ENCODE measurements at places on chromosomes 6 and 20.

- DNase-seq = no peak
Measured at GRCh38 chr6:39082310-39082709, 32.7 kb downstream of the SAYSD1 start.

GRCh38 chr20:48163505-48163904 lies 378.2 kb upstream of the SULF2 start:
- no peak for DNase-seq

DNA sequence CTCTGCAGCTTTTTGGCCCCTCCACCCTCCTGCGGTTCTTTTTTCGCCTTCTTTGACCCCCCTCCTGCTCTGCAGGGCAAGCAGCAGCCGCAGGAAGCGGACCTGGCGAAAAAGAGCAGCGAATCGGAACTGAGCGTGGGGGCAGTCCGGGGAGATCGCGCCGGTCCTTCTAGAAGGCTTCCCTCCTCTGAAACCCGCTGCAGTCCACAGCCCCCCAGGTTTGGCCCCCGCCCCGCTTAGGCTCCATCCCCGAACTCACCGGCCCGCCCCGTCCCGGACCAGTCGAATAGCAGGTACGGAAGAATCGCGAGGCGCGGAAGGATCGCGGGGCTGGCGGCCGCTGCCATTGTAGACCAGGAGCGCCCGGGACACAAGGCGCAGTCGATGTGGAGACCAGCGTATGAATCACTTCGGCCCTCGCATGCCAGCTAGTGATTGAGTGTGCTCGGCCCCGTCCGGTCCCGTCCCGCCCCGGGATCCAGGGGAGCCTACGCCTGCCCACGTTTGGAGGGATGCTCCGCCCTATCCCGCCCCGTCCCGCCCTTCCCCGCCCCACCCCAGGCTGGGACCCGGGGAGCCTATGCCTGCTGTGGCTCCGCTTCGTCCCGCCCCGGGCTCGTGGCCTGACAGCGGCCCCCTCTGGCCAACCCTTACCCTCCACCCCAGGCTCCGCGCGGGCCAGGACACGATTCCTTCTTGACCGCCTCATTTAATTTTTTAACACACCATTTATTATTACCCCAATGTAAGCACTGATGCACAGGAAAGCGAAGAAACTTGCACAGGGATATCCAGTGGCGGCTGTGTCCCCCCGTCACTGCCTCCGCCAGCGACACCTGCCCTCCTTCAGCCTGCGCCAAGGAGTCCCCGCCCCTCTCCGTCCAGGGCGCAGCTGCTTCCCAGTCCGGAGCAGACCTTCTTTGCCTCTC lies at the start of gene ULBP3:
TSS of gene ULBP3 (minus strand) at position 402 of the 929 bp plus-strand sequence. CDS start at position 347, 55 bp downstream.
- peak; percentile 69 for DNase-seq

DNA sequence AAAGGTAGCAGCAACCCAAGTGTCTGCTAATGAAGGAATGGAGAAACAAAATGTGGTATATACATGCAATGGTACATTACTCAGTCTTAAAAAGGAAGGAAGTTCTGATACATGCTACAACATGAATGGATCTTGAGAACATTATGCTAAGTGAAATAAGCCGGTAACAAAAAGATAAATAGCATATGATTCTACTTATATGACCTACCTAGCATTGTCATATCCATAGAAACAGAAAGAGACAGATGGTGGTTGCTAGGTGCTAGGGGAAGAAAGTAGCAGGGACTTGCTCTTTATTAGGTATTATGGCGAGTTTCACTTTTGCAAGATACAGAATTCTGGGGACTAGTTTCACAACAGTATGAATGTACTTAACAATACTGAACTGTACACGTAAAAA lies 46.6 kb downstream of the UBR2 start:
- no peak for DNase-seq

DNA sequence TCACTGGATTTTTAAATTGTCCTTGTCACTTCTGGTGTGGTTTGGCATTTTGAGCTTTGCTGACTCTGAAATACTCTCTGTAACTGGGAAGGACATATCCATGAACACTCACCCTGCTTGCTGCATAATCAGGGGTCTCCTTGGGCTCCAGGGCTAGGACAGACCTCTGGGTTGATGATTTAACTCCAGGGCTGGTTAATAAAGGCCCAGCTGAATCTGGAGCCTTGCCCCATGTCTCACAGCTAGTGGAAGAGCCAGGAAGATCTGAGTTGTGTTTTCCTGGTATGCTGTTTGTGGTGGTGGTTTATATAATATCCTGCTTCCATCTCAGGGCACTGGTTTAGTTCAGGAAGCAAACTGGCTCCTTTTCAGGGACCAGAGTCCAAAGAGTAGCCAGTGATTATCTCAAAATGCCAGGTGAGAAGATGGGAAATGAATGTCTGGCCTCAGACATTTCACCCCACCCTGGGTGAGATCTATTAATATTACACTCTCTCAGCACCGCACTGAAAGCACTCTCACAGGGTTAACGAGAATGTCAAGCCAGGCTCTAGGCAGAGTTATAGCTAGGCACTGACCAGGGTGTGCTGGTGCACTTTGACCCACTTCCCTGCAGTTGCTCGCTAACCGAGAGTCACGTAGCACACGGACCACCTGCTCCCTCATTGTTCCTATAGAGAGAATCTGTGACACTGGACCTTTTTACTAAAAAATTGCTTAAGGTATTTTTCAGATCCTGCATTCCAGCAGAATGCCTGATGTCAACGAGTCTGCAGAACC lies 90.1 kb upstream of the SLC22A16 start:
- no peak for DNase-seq

DNA sequence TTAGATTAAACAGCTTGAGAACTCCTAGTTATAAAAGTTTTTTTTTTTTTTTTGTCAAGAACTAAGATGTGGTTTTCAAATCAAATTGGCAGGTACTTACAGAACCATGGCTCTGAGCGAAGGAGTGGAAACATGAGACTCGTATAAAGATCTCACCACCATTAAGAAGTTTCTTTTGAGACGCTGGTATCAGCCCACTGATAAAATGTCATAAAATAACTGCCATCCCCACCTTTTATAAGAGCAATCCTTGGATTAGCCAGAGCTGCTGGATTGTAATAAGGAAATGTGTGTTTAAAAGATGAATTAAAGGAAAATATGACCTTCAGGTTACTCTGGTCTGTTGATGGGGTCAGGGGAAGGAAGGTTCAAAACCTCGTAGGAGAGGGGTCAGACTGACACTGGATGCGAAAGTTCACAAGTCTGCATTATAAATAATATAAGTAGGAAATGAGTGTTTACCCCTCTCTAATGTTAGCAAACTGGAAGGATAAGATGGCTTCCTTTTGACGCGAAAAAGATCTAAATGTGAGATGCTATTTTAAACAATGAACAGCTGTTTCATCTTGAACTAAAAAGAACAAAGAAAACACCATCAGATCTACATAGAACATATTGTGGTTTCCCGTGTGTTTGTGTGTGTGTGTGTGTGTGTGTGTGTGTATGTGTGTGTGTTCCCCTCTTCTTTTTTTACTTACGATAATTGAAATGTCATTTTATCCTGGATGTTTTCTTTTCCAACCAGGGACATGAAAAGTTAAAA lies 386.8 kb upstream of the JAG1 start:
- no peak for DNase-seq

- no peak for DNase-seq
Measured at GRCh38 chr6:109867009-109867969, 110.8 kb upstream of the GPR6 start.

DNA sequence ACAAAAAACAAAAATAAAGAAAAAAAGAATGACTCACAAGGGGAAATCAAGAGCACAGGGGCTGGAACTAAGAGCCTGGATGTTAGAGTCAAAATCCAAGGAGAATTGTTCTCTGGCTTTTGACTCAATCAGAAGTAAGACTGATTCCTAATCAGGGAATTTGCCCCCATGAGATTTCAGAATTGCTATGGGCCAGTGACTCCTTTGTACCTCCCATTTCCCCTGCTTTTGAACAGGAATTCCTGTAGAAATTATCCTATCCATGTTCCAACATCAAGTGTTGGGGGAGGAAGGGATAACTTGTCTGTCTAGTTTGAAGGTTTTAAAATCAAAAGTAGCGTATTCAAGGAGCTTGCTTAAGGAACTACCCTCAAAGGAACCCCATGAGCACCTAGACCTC lies 396.7 kb downstream of the CDC5L start:
- DNase-seq = no peak

DNA sequence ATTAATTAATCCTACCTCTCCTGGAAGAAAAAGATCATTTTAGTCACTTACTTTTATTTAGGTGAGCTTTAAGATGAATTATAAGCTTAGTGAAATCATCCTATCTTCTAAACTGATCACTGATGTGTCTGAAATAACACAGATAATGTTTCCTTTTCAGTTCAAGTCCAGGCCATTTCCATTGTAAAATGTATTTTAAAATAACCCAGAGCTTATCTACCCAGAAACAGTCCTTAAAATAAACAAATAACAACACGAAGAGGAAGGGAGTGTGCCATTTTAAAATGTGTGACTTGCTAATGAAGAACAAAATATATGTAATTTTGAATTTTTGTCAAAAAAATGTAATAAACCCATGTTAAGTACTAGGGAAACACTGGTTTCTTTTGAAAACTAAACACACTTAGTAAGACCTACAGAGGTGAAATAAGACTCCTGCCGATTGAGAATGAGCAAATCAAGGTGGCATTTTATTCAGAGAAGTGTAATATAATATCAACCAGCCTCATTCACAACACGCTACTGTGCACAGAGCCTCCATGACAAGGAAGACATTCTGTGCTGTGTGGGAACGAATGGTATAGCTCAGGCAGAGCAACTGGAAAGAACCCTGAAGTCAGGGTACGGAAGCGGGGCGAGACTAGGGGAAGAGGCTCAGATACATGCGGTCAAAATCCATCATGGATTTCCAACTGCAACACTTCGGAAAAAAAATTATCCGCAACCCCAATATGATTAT lies 7.7 kb downstream of the LRP11 start:
- no peak for DNase-seq

GRCh38 chr20:15653396-15654207 lies 919.6 kb downstream of the KIF16B start:
- no peak for DNase-seq

GRCh38 chr6:40583709-40584108 lies 3.5 kb downstream of the LRFN2 start:
- DNase-seq = no peak

DNA sequence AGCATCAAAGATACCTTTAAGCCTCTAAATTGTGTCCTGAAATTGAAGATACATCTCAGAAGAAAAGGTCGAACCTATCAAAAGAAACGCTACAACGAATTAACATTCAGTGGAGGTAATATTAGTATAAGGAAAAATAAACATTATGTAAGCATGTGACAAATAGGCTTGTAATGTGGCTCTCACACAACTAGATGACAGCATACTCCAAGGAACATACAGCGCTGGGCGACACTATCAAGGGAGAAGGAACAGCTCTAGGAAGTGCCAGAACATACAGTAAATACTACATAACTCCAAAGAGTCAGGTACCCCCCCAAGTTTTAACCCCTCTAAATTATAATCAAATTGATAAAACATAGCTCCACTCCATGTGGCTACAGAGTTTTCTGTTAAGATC lies 103.5 kb downstream of the LAMP5 start:
- DNase-seq = peak; percentile 18

GRCh38 chr20:48718786-48719578 lies 108.8 kb downstream of the PREX1 start:
- DNase-seq = no peak

DNA sequence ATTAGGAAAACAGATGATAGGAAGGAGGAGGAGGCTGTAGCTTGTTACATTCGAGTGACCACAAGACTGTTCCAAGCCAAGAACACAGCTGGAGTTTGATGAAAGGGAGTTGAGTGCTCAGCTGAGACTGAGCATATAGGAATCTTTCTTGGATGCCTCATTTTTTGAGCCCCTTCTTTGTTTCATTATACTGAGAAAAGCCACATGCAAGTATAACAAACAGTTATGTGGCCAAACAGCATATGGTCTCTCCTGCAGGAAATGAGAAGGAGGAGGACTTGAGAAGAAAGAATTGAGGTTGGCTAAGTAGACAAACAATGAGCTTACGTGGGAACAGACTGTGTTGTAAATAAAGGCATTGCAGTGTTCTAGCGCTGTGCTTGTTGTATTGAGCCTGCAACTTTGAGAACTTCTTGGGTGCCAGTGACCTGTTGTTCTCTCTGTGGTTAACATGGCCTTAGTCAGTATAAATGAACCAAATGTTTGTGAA lies 78.3 kb downstream of the AKAP7 start:
- peak; percentile 36 for DNase-seq

- no peak for DNase-seq
Measured at GRCh38 chr6:158856261-158856660, 37.1 kb upstream of the EZR start.

GRCh38 chr6:132768051-132768517 lies 10.4 kb upstream of the VNN2 start:
- no peak for DNase-seq

GRCh38 chr6:4647414-4648365 lies 128.5 kb upstream of the CDYL start:
- no peak for DNase-seq

- no peak for DNase-seq
Measured at GRCh38 chr6:157534977-157535339, 154.0 kb downstream of the ZDHHC14 start.

GRCh38 chr6:19692506-19693298 lies 144.5 kb upstream of the ID4 start:
- no peak for DNase-seq
